ENCODE measurements at places on chromosomes 4 and X. TPM values are rescaled to one million over a fixed set of nuclear protein-coding genes. Genes with fewer than 3 reads are reported as not detected.

GRCh38 chr4:109174224-109174953, 128.1 kb downstream of the COL25A1 start:
- DNase-seq, result no peak

GRCh38 chr4:166527500-166527899, 654.5 kb downstream of the TLL1 start:
- DNase-seq, result no peak

DNA sequence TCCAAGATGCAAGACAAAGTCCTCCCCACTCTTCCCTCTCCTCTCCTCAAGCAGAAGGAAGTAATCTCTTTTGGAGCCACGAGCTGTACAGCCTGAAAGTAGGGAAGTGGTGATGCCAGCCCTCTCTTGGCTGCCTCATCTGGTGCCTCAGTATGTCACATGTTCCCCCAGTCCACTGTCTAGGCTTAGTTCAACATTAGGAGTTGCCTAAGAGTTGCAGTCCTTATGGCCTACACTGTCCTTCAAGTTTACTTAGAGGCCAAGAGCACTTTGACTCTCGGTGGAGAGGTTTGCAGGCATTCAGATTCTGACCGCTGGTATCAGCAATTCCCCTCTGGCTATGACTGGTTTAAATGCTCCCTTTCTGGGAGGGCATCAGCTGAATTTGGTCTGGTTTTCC, 735.6 kb downstream of the GLUD2 start:
- no peak for DNase-seq

DNA sequence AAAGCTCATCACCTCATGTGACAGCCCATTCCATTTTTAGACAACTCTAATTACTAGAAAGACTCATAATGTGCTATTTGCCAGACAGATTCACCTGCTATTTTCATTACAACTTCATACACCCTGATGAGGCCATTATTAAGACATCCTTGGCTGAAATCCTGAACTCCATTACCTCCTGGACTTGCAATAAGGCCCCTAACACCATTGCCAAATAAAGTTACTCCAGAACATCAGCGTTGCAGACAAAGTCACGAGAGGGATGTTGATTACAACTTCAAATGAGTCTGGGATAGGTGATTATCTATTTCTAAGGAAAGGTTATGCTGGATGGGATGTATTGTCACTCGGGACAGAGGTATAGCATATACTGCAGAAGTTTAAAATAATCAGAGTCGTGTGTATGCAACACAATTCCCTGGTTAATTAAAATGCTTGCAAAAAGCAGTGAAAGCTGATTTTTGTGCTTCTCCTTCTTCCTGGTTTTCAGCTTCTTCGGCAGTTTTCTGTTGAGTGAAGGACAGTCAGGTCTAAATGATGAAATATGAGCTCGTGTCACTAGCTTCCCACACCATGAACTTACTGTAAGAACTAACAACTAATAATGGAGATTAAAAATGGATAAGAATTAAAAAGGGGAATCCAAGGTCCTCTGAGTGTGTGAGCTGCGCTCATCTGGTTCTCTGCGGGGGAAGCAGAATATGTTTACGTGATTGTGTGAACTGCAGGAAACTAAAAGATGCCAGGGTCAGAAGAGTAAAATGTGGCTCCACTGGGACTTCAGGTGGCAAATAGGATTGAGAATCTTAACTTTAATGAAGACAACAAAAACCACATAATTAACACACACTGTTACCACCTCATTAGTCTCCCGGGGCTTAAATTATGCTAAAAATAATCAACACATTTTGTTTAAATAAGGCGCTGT, 17.6 kb upstream of the SOD3 start:
- DNase-seq, result no peak

DNA sequence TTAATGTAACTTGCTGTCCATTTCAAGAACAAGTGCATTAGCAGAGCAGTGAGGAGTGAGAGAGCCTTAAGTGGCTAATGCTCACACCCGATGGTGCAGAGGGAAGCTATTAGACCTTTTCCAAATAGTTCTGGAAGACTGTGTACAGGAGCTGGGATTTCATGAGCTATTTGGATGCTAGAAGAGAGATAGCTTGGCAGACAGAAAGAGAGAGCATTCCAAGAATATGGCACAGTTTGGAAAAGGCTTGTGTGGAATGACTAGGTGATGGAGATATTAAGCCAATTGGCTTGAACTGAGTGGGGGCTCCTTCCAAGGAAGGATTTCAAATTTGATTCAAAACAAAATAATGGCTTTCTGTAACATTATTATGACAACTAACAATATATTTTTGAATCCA, 1097.2 kb upstream of the TENM3 start:
- peak; percentile 71 for DNase-seq

GRCh38 chr4:184474263-184475095, at the start of gene IRF2:
Gene IRF2, minus strand, starts transcription at chr4:184474550. Its CDS starts 45,486 bp downstream, at chr4:184429064.
- peak; percentile 95 for DNase-seq

DNA sequence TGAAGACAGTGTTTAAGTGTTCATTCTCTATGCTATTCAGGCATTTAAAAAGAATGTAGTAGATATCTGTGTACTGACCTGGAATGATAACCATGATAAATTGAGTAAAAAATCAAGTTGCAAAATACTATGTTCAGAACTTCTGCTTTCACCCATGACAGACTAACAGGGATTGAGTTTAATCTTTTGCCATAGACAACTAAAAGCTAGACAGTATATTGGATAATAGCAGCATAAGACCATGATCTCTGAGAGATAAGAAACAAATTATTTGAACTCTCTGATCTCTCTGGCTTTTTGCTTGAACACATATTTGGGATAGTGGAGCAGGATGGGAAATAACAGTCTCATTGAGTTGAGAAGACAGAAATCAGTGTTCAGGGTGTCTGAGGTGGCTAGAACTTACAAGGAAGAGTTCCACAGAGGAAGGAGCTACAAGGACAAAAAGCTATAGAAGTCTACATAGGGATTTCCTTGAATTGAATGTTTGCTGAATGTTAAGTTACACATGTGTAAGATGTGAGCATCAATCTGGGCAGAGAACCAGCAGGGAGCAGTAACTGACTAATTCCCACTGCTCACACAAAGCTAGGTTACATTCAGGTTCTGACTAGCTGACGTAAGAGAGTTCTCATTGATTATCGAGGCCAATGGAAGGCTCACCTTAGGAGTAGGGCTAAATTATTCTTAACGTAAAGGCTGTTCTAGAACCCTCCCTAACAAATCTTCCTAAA, 60.4 kb downstream of the SLC30A9 start:
- no peak for DNase-seq

GRCh38 chr4:78370631-78371372, 180.8 kb upstream of the ANXA3 start:
- no peak for DNase-seq

DNA sequence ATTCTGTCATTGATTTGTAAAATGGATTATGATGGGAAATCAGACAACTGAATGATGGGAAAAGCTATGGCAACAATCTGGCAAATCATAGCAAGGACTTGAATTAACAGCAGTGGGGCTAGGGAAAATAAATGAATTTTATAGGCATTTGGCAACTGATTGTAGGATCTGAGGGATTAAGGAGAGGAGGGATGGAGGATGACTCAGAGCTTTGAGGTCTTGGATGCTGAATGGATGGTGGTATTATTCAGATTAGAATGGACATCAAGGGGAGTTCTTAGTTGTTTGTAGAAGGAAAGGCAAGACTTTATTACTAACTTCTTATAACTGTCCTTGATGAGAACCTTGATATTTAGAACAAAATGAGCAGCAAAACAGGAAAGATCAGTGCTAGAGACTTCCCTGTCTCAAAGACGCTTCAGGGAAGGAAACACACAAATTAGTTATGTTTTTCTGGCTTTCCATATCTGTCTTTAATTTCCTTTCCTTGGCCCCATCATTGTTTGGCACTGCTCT, 51.4 kb upstream of the HHIP start:
- no peak for DNase-seq

DNA sequence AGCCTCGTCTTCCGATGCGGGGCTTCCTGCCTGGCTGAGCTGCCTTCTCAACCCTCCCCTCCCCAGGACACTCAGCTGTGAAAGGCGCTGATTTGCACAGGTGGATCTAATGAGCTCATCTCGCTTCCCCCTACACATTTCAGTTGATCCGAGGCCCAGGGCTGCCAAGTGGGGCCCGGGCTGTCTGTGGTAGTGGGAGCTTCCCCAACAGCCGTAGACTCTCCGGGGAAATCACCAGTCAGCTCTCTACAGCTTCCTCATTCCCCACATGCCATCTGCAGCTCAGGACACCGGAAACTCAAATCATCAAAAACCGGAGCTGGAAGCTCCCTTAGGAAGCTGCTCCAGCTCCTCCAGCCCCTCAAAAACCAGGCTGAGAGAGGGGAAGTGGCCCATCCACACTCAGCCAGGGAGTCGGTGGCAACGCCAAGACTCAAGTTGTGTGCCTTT, 56.2 kb downstream of the SMIM20 start:
- DNase-seq, result no peak

DNA sequence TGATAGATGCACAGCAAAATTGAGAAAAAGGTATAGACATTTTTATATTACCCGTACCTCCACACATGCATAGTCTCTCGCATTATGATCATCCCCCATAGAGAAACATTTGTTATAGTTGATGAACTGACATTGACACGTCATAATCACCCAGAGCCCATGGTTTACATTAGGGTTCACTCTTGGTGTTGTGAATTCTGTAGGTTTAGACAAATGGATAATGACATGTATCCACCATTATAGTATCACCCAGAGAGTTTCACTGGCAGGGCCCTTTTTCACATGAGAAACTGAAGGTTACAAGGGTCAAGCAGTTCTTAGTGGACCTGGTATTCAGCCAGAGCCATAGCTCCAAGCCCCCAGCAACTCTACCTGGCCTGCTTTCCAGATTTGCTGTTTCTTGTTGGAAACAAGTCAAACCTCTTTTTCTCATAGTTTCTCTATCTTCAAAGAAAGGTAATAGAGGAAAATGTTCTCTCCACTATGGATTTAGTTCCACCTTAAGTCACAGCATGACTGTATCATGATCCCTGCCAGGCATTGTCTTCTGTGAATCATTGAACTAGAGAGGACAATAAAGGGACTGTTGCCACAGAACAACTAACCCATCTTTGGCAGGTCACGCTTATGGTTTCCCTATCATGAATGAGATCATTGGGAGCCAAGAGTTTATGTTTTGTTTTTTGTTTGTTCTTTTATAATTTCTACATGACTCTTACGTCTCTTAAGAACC, 64.0 kb downstream of the HHIP start:
- DNase-seq, result no peak

- DNase-seq, result no peak
Observed at GRCh38 chr4:48334900-48335384, 6.4 kb upstream of the SLAIN2 start.

- DNase-seq, result no peak
Observed at GRCh38 chr4:26034849-26035248, 120.8 kb downstream of the SMIM20 start.

- no peak for DNase-seq
Observed at GRCh38 chr4:53974561-53974960, 89.8 kb downstream of the CHIC2 start.

- no peak for DNase-seq
Observed at GRCh38 chrX:10415306-10416001, 204.9 kb downstream of the MID1 start.

MAP7D3 gene
- total RNA-seq, result 4.7 TPM

MAGEA2B gene
- total RNA-seq, result not detected

IQCM gene
- total RNA-seq, result not detected

HSFX3 gene
- total RNA-seq, result not detected

GAGE12H gene
- total RNA-seq, result not detected

HGFAC gene
- total RNA-seq, result 4.2 TPM

All from cerebellum (tissue), 4 donors.